ENCODE measurements at places on chromosomes 2 and 18.

DNA sequence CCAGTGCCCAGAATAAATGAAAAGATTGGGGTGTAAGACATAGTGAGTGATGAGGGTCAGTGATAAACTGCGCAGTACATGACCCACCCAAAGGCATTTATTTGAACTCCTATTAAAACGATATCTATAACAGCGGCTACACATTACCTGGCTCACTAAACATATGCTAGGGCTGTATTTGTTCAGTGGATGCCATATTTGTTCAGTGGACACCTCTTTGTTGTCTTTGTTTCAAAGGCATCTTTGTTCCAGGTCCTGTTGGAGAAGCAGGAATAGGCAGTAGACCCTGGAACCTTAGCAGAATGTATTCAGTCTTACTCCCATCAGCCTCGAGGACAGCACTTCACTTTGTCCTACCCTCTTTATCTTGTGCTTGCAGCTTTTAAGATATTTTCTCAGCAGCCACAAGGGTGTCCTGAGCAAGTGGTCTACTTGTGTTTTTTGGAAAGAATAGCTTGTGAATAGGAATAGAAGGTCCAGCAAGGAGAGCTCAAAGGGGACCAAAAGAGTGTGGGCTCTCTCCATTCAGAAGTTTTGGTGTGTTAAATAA is 650.8 kb upstream of the FANCL start:
- no peak for DNase-seq

- DNase-seq: no peak
Measured at GRCh38 chr2:232563580-232563979, 13.1 kb downstream of the EIF4E2 start.

GRCh38 chr2:54599914-54600313 is 123.5 kb upstream of the EML6 start:
- no peak for DNase-seq

- no peak for DNase-seq
Measured at GRCh38 chr2:184113696-184114403, 484.5 kb upstream of the ZNF804A start.

DNA sequence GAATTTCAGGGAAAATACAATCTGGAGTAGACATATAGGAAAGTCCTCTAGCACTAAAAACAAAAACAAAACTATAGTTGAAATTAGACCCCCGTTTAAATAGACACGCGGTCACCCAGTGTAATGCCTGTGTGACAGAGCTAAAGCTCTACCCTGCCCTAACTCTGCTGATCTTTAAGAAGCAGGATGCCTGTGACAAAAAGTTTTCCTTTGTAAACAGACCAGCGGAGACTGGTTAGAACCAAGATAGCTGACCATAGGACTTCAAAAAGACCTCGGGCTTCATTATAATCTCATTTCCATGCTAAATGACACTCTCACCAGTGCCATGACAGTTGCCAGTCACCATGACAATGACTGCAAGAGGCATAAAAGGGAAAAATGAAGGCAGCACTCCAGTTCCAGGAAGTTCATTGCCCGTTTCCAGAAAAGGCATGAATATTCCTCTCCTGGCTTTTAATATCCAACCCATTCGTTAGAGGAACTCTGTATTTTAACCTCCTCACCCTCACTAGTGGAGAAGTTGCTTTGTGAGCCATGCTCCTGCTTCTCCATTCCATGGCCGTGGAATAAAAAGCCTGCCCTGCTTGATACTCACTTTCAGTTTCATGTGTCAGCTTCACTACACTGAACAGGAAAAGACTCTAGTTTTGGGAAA is 157.2 kb upstream of the COPS8 start:
- DNase-seq: no peak

- DNase-seq: no peak
Measured at GRCh38 chr18:74797577-74798151, 200.0 kb downstream of the ZNF407 start.

DNA sequence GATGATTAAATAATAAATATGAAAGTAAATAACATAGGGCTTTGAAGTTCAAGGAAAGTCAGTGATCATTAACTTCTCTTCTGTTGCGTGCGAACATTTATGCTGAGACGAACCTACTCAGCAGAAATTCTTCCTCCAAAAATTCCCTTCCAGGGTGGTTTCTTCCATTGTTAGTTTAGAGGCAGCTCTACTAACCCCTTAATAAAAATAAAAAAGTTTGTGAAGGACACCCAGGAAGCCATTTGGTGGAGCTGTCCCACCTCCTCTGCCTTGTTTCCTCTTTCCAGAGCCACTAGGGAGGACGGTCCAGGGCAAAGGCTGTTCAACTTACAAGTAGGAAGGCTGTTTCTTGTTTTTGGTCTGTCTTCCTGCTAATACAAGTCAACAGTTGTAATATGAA is 2.1 kb upstream of the SMAD2 start:
- DNase-seq: no peak

GRCh38 chr2:239464166-239465016 is 63.6 kb upstream of the HDAC4 start:
- no peak for DNase-seq

- no peak for DNase-seq
Measured at GRCh38 chr2:121567957-121568409, 37.3 kb downstream of the RNU4ATAC start.

DNA sequence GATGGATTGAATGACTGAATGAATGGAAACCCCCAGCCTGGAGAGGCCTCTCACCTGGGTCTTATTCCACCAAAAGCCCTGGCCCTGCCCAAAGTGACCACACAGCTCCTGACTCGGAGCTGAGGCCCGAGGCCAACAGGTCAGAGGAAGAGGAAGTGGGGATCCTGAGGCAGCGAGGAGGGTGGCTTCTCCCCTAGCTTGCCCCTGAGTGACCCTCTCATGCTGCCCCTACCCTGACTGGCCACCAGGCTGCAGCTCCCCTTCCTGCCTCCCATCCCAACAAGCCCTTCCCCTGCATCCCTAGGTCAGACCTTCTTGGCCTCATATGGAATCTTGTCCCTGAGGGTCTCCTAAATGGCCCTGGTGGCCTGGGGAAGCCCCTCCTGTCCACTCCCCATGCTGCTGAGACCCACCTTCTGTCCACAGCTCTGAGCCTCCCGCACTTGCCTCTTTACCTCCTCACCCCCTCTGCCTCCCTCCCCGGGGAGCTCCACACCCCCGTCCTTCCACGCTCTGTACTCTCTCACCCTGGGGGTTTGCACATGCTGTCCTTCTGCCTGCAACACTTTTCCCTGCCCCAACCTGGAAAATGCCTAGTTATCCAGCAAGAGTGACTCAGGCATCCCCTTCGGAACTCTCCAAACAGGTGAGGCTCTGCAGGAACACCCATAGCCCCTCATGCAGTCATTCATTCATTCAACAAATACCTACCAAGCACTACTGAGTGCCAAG is 134.8 kb upstream of the HDAC4 start:
- DNase-seq: no peak

DNA sequence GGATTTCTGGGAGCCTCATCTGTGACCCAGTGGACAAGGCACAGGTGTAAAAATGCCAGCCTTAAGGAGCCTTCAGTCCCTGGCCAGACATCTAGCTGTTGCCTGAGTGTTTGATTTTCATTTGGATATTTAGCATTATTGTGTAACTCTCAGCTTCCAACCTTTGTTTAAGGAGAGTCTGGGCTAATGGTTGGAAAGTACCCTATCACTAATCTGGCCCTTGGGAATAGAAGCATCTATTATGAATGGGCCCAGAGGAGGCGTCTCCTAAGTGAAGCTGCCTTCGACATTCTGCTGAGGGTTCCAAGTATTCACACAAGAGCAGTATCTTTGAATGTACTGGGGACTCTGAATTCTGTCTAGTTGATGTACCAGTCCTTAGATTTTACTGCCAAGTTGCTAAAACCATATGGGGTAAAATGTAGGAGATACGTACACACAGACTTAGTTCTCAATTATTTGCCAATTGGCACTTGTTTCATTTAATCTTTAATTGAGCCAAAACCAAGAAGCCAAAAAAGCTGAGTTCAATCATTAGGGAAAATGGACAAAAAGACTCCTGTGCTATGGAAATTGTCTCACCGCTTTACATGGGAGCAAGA is 7.2 kb upstream of the ANKRD29 start:
- DNase-seq: no peak

DNA sequence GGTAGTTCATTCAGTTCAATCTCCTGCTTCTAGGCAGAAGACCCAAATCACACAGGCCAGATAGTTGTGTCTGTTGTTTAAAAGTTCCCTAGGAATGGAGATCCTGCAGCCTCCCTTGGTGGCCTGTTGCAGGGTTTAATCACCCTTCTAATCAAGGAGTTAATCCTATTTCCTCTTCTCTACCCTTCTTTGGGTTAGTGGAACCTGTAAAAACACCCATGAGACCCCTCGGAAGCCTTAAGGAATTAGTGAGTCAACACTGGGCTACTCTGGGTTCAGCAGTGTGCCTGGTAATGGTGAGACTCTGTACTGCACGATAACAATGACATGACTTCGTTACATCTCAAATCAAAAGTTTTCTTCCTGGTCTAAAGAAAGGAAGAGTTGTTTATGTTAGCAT is 217.6 kb upstream of the NRP2 start:
- no peak for DNase-seq

DNA sequence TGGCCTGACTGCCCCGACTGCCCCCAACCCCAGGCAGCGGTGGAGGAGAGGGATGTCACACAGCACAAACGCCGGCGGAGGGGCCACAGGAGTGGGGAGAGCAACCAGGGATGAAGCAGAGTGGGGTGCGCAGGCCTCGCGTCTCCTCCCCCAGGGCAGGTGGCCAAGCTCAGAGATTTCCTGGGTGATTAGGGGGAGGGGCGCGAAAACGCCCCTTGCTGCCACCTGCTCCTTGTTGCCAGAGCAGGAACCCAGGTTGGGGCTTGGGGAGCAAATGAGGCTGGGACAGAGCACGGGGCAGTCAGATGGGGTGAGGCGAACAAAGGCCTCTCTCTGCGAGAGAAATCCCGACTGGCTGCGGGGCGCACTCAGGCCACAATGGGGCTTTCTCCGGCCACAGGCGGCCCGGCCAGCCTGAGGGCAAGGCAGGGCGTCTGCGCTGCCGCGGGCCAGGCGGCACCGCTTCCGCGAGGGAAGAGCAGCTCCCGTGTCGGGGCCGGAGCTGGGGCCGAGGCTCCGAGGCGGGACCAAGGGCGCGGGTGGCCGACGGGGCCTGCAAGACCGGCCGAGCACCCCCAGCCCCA is 11.5 kb downstream of the TEX44 start:
- DNase-seq: no peak

DNA sequence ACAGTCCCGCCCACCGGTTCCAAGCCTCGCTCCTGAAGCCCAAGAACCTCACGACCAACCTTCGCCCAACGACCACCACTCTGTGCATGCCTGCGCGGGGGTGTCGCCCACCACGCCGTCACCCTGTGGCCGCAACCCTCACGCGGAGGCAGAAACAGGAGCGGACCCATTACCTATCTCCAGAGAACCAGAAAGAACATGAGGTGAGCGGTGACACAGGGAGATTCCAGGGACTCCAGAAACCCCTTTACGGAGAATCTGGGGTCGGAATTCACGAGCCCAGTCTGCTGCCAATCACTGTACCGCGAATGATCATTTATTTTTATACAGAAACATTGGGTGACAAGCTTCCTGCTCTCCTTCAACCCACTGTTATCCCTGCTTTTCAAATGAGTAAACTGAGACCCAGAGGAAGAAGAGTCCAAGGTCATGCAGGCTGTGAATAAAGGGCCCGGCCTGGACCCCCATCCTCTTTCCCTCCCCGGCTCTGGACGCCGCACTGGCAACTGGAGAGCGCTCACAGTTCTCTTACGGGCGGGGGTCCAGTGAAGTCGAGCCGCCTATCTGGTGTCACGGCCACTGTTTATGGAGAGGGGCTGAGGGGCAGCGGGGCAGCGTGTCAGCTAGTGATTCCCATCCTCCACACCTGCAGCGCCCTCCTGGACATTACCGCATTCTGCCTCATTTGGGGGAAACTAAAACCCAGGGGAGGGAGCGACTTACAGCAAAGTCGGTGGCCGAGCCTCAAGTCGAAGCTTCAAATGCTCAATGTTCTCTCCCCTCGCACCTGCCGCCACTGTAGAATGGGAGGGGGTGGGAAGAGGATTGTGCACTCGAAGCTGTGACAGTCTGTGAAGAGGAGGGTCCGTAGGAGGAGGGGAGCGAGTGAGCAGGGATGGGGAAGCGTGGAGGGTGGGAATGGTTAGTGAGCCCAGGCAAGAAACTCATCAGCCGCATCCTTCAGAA is 723 bp upstream of the SLC30A3 start:
- no peak for DNase-seq

DNA sequence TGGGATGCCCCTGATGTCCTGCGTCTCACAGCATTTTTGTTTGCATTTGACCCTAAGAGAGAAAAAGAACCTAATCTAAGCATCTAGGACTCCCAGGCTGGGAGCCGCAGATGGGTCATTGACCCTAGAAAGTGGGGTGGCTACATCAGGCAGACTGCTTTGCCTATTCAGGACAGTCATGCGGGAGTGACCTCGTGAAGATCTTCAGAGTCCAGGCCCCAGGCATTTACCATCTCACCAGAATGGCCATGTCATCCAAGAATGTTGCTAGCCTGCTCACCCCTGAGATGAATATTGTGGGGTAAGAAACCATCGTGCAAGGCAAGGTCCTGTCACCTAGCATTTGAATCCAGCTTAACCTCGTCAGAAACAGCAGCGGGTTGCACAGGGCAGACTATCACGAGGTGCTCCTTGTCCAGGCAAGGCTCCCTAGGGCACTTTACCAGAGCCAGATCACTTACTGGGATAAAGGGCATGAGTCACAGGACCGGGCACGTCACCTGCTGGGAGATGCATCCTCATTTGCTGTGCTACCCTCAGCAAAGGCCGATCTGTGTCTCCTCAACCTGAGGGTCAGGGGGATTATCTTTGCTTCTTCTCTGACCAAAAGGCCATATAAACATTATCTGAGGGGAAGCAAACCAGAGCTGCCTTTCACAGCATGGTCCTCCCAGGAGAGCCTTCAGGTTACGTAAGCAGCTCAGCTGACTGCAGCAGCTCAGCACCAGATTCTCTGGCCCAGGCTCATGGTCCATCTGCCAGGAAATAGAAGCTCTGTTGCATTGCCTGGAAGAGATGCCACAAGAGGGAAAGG is 162.3 kb downstream of the ACKR3 start:
- DNase-seq: no peak

- DNase-seq: no peak
Measured at GRCh38 chr2:212854116-212854515, 297.3 kb downstream of the IKZF2 start.

- DNase-seq: no peak
Measured at GRCh38 chr18:56493531-56493930, 144.9 kb downstream of the TXNL1 start.

DNA sequence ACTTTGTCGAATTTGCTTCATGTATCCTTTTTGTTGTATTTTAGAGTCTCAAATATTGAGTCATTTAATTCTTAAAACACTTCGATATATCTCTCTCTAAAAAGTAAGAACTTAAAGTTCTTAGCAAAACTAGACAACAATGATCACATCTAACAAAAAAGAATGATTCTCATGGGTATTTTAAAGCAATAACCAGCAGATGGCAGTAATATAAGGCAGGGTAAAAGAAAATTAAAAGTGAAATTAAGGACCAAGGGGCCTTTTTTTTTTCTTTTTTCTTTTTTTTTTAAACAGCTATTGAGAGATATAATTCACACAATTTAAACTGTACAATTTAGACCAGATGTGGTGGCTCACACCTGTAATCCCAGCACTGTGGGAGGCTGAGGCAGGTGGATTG is 9.9 kb upstream of the AOX1 start:
- no peak for DNase-seq
